ENCODE measurements at places on chromosomes 2 and 18.

DNA sequence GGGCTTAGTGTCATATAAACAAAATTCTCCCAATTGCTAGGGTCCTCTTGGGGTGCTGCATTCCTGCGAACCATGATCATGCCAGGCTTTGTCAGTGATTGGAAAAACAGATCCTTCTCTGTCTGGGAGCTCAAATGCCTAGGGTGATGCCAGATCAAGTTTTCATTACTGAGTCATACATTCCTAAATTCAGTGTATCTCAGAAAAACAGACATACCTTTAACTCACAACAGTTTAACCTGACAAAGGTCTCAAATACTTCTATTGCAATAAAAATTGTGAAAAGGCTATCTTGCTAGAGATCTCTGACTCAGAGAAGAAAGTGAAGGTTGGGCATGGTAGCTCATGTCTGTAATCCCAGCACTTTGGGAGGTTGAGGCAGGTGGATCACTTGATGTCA, 86.9 kb downstream of the SH3YL1 start:
- no peak for DNase-seq

DNA sequence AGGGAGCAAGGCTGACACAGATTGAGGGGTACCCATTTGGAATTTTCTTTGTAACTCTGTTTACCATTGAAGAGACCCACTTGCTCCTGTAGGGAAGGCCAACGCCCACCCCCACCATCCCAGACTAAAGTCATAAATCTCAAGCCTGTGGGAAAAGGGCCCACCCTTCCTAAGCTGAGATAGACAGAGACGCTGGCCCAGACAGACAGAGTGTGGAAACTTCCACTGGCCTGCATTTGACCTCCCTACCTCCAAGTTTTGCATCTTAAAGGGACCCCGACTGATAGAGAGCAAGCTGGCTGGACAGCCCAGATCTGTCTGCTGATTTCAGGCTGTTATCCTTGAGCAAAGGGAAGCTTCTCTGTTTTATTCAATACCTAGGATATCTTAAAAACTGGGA, 48.2 kb upstream of the SLC14A2 start:
- DNase-seq: no peak

DNA sequence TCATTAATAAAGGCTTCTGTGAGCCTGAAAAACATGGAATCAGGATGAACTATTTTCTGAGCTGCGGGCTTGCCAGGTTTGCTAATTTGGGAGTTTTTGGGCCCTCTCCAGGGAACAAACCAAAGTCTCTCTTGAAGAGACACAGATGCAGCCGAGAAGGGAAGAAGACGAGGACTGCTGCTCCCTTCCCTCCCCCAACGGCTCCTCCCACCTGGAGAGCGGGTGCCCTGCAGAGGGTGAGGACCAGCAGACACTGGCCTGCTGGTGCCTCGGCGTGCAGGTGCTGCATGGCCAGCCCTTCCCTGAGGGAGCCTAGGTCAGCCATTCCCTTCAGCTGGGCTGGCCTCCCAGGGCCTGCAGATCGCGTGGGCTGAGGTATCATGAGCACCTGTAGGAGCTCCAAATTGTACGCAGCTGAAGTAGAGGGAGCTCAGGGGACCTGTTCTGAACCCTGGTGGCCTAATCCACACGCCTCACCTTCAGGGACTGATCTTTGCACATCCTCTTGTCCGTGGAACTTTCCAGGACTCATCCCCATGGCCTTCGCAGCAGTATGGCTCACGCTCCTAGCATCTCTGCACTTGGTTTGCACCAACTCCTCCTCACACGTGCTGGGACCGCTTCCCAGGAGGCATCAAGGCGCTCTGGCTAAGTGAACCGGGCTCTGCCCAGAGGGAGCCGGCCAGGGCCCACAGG, 19.5 kb downstream of the EMX1 start:
- DNase-seq: no peak

DNA sequence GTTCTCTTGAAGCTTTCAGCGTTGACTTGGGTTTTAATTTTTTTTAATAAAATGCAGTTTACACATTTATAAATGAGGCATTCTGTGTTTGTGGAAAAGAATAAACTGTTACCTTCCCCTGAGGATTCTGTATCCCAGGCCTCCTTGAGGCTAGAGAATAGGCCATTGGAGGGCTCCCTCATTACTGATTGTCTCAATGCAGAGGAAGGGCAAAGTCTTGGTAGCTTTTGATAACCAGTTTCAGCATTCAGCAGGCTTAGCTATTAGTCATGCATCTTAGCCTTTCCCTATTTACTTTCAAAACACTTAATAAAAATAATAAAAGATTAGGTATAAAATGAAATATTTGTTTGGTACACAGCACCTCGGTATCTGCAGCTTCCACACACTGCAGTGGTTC, 58.1 kb upstream of the OTX1 start:
- DNase-seq: no peak

- no peak for DNase-seq
Observed at GRCh38 chr2:151872463-151872862, 44.2 kb upstream of the ARL5A start.

- peak; percentile 35 for DNase-seq
Observed at GRCh38 chr18:56702946-56703345, 51.8 kb downstream of the WDR7 start.

All from NCI-H345 (cell line).